ENCODE measurements at places on chromosomes 3 and 15. TPM values are rescaled to one million over a fixed set of nuclear protein-coding genes. Genes with fewer than 3 reads are reported as not detected.

DNA sequence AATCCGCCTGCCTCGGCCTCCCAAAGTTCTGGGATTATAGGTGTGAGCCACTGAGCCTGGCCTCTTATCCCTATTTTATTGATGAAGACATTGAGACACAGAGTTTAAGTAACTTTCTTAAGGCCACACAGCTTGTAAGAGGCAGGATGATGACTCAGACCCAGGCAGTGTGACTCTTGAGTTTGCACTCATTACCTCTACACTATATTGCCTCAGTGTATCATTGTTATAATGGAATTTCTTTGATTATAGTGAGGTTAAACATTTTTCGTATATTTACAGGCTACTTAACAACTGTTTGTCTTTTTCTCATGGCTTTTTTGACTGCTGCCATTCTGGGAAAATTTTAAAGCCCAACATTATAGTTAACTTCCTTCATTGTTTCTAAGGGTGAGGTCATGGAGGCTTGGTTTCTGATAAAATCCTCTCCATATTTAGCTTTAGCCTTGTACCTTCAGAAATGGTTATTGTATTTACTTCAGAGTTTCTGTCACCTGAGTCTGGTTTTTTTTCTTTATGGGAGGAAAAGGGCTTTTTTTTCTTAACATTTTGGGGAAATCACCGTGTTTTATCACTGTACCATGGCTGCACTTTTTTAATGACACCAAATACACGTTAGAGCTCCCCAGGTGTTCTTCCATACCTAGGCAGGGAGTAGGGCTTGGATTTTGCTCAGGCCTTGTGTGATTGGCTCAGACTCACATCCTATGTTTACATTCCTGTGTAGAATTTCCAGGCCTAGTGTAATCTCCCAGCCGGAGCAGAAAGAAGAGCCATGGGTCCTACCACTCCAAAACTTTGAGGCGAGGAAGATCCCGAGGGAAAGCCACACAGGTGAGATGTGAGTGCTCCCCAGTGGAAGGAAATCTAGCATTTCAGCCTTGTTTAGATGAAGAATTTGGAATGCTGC lies 6.3 kb downstream of the ZNF774 start:
- ATAC-seq = no peak

DNA sequence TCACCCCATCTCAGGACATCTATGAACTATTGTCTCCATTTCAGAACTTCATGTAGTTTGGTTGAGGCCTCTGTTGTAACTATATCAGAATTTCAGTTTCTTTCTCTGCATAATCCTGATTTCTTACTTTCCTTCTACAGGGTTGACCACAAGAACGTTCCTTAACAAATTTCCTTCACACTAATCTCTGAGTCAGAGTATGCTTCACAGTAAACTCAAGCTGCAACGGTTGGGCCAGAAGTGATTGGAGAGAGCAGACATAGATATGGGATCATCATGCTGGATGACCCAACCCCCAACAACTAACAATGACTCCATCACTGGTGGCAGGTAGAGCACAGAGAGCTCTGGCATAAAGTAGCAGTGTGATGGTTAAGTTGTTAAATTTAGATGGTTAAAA lies 128.8 kb upstream of the OSTN start:
- no peak for ATAC-seq

- ATAC-seq = no peak
These were observed 82.2 kb downstream of the KLF15 start for GRCh38 chr3:126274735-126275619.

DNA sequence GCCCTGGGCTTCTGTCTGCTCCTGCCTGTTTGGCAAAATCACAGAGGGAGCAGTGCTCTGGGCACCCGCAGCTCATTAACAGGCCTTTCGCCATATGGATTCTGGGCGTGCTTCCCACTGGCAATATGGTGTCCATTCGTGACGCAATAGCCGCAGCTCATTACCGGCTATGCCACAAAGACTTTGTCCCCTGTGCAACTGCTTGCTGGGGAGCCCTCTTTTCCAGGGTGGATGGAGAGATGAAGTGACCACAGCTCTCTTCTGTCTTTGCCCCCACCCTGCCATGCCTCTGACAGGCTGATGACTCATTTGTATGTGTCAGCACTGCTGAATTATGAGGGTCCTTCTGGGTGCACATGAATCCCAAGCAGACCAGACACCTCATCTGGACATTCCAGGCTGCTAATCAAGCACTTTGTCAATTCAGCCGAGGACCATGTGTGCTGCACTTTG lies 214.3 kb upstream of the FEZF2 start:
- peak; percentile 93 for ATAC-seq

DNA sequence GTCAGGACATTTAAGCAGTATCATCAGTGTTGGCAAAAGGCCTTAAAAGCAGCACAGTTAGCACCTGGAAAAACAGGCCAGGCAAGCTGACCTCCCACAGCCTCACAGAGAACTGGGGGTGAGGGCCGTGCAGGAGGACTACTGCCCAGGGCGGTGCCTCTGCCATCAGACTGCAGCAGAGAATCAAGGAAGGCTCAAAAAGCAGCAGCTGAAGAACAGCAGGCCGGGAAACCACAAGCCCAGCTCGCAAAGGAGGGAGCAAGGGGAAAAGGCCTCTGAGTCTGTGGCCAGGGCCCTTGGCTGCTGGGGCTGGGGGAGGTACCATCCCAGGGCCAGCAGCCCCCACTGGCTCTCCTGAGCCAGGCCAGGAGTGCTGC lies 84.2 kb downstream of the SEC22A start:
- no peak for ATAC-seq

DNA sequence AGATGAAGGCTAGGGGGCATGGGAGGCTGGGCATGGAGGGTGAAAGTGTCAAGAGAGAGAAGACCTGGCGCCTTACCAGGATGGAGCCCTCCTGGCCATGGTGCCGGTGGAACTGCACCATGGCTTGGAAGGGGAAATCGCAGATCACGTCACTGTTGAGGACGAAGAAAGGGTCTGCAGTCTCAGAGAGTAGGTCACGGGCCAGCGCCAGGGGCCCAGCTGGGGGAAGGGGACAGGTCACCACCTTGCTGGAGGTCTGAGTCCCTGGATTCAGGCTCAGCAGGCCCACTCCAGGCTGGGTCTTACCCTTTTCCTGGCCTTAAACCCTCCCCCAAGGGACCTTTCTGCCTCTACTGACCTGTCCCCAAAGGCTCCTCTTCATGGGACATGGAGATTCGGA lies 855 bp downstream of the GMPPB start:
- no peak for ATAC-seq

DNA sequence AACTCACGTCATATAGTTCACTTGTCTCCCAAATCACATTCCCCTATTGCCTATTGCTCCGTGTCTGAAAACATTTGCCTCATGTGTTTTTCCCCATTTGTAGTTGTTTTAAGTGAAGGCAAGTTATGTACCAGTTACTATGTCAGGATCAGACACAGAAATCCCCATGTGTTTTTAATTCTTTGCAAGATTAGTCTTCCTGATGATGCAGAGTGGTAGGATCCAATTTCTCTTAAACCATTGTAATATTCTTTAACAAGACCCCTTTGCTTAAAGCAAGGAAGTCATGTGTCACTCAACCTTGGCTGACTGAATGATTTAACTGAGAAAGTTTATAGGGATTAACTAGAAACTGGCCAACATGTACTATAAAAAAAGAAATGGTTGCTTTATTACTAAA lies 164.4 kb downstream of the OPA1 start:
- no peak for ATAC-seq

DNA sequence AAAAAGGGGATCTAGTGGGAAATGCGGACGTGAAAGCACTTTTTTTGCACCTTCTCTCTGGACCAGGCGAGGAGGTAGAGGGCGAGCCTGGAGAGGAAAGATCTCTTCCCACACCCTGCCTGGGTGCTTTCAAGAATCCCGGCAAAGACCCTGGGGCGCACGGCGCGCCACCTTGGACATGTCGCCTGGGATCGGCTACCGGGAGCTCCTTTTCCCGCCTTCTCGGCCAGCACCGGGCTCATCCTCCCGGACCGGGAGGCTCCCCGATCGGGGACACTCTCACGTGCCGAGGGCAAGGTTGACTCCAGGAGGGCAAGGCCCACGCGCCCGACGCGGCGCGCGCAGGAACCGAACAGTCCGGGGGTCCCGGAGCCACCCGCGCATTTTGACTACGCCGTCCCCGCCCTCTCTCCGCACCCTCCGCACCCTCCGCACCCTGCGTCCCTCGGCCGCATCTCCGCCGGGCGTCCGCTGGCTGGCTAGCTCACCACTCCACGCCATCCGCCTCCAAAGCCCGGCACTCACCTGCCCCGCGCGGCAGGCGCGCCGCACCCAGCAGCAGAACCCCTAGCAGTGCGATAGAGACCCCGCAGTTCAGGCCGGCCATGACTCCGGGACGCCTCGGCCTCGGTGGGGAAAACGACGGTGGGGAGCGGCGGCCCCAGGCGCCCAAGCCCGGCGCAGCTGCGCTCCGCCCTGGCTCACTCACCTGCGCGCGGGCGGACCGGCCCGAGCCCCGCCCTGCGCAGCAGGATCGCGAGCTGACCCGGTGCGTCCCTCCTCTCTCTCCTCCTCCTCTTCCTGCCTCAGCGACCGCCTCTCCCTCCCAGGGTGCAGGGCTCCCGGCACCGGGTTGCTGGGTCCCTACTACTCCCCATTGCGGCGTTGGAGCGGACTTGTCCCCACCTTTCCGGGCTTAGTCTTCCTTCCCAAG lies at the start of gene CDCP1:
CDCP1 (minus strand) TSS at position 698 of the 934 bp plus-strand sequence; CDS start at position 607, 91 bp downstream.
- no peak for ATAC-seq

DNA sequence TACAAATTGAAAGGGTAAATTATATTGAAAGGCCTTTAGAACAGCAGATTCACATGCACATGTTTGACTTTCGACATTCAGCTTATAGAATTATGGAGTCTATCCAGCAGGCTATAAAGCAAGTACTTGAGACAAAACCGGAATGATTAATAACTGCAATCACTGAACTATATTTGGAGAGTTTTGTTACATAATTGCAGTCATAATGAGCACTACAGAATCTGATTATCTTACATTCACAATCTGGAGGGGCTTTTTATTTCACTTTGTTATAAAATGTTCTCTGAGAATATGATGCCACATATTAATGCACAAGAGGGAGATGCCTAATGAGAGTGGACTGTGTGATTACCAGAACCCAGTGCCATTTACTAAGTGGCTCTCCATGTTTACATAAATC lies 64.3 kb downstream of the NSUN3 start:
- peak; percentile 16 for ATAC-seq

- ATAC-seq = peak; percentile 48
These were observed 175.2 kb upstream of the ZPLD1 start for GRCh38 chr3:102259663-102260062.

GRCh38 chr3:156507285-156507684 lies 47.6 kb downstream of the SSR3 start:
- ATAC-seq = no peak

- no peak for ATAC-seq
These were observed 89.5 kb downstream of the CPN2 start for GRCh38 chr3:194261581-194262063.

GRCh38 chr3:185059766-185060165 lies 93.1 kb downstream of the C3orf70 start:
- ATAC-seq = no peak

DNA sequence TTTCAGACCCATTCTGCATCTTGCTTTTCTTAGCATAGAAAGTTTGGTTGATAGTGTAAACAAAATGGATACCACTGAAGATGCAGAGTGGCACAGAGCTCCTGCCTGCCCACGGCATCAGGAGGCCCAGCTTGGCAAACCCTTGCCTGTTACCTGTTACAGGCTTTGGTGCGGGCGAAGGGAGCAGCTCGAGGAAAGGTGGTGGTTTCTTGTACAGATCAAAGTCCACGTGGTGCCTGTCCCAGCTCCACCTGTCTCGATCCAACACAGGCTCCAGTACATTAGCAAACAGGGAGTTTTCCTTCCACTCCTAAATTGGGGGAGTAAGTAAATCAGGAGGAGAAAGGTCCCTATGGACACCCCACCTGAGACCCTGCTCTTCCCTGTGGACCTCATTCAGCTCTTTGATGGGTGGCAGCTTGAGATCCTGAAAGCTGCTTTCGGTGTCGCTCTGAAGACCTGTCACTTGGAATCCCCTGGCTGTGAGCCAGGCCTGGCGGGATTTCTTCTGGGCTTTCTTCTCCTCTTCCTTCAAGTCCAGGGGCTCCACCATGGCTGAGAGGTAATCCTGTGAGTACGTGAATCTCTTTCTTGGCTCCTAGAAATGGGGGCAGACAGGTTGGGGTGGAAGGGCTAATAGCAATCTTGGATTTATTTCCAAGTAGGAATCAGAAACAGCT lies 35.7 kb downstream of the ACAD9 start:
- no peak for ATAC-seq

DNA sequence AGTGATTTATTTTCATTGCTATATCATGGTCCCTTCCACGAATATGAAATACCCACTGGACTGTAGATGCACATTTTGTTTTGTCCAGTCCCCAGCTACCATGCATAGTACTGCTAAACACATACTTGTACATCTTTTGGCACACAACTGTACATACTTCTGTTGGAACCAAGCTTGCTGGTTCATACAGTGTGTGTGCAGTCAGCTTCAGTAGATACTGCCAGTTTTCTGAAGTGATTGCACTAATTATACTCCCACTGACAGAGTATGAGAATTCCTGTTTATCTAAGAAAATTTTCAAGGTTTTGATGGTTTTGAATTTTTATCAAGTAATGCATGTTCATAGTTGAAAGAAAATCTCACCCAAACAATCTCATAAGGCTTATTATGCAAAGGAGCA lies 100.7 kb upstream of the LMCD1 start:
- no peak for ATAC-seq

DNA sequence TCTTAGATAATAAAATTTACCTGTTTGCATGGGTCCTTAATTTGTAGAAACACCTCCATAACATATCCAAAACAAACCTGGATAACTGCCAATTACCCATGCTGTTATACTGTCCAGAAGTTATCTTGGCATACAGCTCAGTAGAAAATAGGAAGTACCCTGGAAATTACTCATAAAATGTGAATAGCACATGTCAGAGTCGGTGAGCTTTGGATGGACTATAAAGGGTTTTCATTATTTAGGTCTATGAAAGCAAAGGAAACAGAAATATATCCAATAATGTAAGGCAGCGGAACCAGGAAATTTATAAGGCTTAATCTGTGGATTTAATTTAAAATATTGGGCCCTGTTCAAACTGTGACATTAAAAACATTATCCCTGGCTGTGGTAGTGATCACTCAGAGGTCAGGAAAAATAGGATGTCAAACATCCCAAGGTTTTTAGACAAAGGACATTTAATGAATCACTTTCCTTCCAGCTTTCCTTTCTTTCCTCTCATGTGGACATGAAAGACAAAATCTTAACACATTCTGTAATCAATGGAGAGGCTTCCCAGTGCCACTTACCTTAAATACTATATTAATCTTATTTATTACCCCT lies 459.0 kb upstream of the DPH6 start:
- ATAC-seq = no peak

- ATAC-seq = no peak
These were observed 12.9 kb downstream of the SNAPC5 start for GRCh38 chr15:66484539-66485112.

- no peak for ATAC-seq
These were observed 342.9 kb downstream of the CNTN3 start for GRCh38 chr3:74271541-74271940.

- no peak for ATAC-seq
These were observed 237.7 kb upstream of the AGTR1 start for GRCh38 chr3:148459931-148460513.

The GP5 gene
- 0.38 TPM for total RNA-seq

The THBS1 gene
- total RNA-seq = 6.6 TPM

The PLS1 gene
- total RNA-seq = 58.4 TPM

The NR1I2 gene
- not detected for total RNA-seq

The DUOX1 gene
- total RNA-seq = 0.72 TPM

The ANKRD28 gene
- total RNA-seq = 16.2 TPM

The LRRC2 gene
- total RNA-seq = 3.2 TPM

The SEMA6D gene
- total RNA-seq = 80.0 TPM

The SOX14 gene
- 0.45 TPM for total RNA-seq

The PRTG gene
- total RNA-seq = 26.4 TPM

The PLSCR2 gene
- not detected for total RNA-seq

The SNX22 gene
- 6.0 TPM for total RNA-seq

The RMDN3 gene
- total RNA-seq = 23.2 TPM
